ENCODE measurements at places on chromosomes 5 and 9. TPM values are rescaled to one million over a fixed set of nuclear protein-coding genes. Genes with fewer than 3 reads are reported as not detected.

GRCh38 chr9:114958844-114959235, 28.4 kb upstream of the TNFSF8 start:
- no peak for DNase-seq

C9orf50 gene
- not detected for total RNA-seq

DNA sequence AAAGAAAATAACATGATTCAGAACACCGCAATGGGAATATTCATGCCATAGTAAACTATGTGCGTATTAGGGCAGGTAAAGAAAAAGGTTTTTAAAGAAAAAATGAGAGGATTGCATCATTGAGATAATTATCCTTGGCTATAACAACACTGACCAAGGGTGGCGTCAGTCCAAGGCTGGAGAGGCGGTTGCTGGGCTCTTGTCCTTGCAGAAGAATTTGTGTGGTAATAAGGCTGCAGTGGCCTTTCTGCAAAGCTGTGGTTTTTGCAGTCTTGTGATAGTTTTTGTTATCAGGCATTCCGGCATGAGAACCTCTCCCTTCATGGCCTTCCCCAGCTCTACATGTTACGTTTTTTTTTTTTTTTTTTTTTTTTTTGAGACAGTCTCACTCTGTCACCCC, 14.0 kb downstream of the BOD1 start:
- no peak for DNase-seq

SHISAL2B gene
- total RNA-seq, result not detected

ZNF354C gene
- 2.1 TPM for total RNA-seq

Data from suprapubic skin (tissue), 4 donors.